PC-3 (cell line): ENCODE measurements at places on chromosomes 16 and 17.

DNA sequence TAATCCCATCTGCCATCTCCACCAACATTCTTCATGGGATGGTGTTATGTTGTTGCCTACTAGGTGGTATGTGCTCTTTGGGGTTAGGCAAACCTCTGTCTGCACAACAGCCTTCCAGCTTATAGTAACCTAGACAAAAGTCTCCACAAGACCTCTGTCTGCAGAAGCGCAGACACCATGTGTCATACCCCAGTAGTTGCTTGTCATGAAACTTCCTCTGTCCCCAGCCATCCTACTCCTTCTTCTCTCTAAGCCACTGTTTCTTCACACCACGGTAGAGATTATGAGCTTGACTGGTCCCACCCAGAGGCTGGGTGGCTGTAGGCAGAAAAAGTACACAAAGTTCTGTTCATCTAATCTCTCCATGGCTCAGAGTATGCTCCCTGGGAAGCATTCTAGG, 100.3 kb downstream of the MAF start:
- DNase-seq, result no peak

DNA sequence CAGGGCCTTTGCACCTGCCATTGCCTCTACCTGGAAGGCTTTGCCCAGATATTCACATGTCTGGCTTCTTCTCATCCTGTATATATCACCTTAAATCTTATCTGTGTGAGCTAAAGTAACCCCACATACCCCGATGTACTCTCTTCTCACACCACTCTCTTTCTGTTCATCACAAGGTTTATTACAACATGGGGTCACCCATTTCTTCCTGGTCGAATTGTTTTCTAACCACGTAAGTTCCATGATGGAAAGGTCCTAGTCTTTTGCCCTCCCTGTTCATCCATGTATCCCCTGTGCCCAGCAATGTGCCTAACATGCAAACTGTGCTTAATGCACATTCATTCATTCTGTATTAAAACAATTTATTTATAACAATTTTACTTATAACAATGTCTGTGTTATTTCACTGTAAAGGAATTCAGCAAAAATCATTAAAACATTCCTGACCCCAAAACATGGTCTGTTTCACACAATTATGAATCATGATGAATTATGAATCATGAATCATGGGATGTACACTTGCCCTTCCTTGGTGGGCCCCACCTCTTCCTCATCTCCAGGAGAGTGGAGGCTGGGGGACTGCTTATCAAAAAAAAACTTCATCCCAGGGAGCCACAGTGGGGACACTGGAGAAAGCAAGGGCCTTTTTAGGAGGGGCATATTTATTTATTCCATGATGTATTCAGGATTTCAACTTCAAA, 336.4 kb downstream of the GRIN2A start:
- DNase-seq, result peak; percentile 72

DNA sequence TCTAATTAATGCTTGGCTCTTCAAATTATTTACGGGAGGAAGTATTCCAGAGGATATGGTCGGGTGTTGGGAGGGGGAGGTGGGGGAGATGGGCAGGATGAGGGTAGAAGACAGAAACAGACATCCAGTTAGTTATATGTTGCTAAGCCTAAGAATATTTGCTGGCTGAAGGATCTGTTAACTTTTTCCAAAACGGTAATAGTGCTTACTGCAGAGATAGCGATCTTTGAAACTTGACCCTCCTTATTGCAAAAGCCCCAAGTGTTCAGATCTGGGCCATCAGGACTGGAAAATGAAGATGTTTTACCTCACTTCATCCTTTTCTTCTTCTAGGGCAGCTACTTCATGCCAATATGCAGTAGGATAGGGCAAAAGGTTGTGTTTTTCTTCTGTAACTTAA, 27.0 kb upstream of the MMD start:
- peak; percentile 60 for DNase-seq

- no peak for DNase-seq
These were observed 32.0 kb downstream of the CCDC182 start for GRCh38 chr17:57713140-57713539.

DNA sequence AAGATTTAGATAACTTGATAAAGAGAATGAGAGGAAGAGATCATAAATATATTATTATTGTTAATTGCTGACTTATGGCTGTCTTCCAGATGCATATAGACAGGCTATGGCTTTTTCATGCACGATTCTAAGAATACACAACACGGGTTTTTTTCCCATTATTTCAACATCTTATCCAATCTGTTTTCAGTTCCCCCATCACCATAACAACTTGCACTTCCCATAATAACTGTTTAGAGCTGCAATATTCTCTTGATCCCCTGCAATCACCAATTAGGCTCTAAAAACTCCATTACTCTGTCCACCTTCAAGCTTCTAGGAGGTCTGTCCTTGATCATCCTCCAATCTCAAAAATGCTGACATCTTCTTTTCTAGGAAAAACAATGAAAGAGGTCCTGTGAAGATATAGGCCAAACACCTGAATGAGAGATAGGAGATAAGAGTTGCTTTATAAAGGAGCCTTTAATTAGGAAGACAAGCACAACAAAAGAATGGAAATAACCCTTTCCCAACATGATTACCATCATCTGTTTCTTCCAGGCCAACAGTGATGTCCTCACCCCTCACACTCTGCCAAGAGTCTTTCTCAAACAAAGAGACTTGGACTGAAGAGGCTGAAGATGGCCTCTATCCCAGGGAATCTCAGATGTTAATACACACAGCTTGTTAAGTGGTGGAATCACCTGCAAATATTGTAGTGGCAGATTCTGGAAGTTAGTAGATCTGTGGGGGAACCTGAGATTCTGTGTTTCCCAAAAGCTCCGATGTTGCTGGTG, 32.2 kb upstream of the CCL2 start:
- no peak for DNase-seq

DNA sequence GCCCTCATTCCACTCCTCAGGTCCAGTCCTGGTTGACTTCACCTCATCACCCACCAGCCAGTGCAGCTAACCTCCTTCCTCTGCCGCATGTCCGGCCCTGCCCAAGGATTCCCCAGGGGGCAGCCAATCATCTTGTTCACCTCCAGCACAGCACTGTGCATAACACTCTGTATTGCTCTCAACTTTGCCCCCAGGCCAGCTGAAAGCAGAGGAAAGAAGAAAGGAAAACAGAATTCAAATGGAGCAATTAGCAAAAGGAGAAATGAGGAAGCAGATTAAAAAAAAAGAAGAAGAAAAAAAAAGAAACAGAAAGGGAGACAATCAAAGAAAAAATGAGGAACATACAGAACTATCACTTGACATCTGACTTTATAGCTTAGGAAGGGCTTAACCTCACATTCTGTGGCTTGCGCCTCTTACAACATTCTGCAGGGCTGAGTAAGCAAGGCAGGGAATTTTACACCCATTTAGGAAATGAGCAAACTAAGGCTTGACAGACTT, 26.1 kb downstream of the GAS7 start:
- no peak for DNase-seq

DNA sequence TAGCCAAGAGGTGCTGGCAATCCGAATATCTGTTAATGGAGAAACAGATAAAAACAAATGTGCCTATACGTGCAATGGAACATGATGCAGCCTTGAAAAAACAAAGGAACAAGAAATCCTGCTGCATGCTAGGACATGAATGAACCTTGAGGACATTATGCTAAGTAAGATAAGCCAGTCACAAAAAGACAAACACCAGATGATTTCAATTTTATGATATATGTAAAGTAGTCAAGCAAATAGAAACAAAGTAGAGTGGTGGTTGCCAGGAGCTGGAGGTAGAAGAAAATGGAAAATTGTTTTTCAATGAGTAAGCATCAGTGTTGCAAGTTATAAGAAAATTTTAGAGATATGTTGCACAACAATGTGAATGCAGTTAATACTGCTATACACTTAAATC, 409.7 kb upstream of the CDH8 start:
- DNase-seq, result no peak

DNA sequence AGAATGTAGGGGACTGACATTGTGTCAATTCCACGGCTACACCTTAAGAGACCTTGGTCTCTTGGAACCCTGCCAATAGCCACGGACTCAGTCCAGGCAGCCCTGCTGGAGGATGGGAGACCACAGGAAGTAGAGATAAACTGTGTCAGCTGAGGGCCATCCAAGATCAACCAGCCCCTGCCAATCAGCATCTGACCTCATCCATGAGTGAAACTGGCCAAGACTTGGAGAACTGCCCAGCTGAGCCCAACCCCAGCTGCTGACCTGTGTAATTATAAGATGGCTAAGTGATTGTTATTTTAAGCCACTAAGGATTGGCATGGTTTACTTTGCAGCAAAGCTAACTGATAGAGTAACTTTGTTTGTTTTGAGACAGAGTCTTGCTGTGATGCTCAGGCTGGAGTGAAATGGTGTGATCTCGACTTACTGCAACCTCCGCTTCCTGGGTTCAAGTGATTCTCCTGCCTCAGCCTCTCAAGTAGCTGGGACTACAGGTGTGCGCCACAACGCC, 13.3 kb upstream of the YWHAE start:
- DNase-seq, result peak; percentile 79

GRCh38 chr17:38900978-38901656, 24.3 kb upstream of the LASP1NB start:
- DNase-seq, result peak; percentile 89

- no peak for DNase-seq
These were observed 25.3 kb downstream of the SRL start for GRCh38 chr16:4216596-4216995.

- peak; percentile 2 for DNase-seq
These were observed 6.0 kb upstream of the RNF135 start for GRCh38 chr17:30964876-30965275.

DNA sequence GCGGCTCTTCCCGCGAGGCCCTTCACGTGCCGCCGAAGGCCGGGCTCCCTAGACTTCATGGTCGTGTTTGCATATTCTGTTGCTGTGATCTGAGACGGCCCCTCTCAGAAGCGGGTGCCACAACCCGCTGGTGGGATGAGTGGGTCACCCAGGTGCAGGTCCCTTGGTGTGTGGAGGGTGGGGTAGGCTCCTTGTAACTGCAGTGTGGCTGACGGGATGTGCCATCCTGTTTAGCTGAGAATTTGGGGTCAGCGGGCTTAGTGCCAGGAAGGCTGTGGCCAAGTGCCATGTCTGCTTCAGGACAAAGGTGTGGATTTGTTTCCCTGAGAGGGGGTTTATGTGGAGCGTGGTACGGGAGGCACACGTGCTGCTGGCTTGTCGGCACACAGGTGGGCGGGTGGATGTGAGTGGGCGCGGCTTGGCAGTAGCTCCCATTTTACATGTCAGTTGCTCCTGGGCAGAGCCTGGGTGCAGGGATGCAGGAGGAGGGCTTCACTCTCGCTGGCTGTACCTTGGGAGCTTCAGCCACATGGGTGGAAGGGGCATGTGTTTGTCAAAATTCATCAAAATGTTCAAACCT, 9.2 kb upstream of the WFIKKN1 start:
- no peak for DNase-seq

DNA sequence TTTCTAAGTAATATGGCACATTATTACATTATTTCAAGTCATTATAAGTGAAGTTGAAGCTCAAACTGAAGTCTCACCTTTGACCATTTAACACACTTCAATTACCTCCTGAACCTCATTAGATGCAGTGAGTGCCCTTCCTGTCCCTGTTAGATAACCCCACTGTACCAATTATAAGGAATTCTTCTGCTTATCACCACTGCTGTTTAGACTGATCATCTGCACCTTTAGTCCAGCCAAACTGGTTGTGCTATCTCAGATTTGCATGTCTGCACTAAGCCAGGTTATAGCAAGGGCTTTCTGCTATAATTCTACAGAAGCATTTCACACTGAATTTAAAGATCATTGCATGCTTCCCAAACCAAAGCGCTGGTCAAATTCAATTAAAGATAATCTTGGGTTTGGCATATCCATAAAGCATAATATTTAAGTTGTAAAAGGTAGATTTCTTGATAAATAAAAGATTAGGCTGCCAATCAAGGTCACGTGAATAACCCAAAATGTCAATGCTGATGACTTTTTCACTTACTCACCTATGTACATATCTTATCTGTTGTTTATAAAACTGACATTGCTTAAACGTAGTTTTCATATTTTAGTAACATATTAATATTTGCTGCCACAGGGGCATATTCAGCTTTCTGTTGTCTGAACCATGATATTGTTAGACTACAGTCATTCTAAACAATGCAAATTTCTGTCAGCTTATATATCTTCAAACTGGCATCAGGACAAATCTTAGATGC, 11.9 kb downstream of the ITFG1 start:
- DNase-seq, result no peak

DNA sequence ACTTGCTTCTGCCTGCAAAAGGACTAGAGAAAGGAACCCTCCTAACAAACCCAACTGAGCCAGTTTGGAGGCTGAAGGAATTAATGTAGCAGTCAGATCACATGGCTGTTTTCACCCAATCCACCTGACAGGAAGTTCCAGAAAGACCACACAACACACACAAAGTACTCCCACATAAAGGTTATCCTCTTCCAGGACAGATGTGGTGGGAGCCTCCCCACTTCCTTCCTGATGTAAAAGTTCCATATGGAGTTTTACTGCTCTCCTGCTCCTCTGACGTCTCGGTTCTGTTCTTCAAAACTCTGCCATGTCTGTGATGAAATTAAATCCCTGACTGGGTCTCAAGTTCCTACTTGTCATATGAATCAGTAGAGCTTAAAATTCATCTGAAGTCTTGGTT, 497.0 kb upstream of the HSBP1 start:
- no peak for DNase-seq

GRCh38 chr16:87291944-87292343, 25.2 kb downstream of the C16orf95 start:
- no peak for DNase-seq

DNA sequence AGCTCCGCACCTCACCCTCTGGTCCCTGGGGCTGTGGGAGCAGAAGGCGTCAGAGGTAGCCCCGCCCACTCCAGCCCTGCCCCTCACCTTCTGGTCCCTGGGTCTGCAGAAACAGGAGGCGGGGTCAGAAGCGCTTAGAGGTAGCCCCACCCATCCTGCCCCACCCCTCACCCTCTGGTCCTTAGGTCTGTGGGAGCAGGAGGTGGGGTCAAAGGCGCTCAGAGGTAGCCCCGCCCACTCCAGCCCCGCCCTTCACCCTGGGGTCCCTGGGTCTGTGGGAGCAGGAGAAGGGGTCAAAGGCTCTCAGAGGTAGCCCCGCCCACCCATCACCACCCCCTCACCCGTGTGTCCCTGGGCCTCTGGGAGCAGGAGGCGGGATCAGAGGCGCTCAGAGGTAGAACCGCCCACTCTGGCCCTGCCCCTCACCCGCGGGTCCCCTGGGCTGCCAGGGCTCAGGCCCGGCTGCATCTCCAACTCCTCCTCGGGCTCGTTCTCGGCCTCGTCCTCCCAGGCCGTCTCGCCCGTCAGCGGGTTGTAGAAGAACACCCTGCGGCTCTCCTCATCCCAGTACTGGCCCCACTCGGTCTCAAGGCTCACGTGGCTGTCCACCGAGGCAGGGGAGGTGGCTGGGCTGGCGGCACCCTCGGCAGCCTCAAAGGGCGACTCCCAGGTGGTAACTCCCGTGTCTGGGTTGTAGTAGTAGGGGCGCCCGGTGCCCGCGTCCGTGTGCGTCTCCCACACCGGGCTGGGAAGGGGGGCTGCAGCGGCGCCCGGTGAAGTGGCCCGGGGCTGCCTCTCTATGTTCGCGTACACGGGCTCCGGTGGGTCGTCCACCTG, 27.2 kb downstream of the ARHGAP27 start:
- no peak for DNase-seq

DNA sequence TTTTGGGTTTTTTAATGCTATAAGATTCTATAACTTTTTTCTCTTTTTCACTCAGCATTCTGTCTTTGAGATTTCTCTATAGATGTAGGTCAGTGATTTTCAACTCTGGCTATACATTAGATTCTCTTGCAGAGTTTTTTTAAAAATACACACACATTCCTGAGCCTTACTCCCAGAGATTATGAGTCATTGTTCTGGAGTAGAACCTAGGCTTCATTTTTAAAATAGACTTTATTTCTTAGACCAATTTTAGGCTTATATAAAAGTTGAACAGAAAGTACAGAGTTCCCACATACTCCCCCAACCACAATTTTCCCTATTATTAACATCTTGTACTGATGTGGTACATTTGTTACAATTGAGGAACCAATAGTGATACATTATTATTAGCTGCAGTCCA, 63.3 kb downstream of the CYB561 start:
- DNase-seq, result peak; percentile 37
